ENCODE measurements at places on chromosomes 13 and 19.

GRCh38 chr13:36907266-36907665 is 12.8 kb downstream of the SMAD9 start:
- no peak for DNase-seq

DNA sequence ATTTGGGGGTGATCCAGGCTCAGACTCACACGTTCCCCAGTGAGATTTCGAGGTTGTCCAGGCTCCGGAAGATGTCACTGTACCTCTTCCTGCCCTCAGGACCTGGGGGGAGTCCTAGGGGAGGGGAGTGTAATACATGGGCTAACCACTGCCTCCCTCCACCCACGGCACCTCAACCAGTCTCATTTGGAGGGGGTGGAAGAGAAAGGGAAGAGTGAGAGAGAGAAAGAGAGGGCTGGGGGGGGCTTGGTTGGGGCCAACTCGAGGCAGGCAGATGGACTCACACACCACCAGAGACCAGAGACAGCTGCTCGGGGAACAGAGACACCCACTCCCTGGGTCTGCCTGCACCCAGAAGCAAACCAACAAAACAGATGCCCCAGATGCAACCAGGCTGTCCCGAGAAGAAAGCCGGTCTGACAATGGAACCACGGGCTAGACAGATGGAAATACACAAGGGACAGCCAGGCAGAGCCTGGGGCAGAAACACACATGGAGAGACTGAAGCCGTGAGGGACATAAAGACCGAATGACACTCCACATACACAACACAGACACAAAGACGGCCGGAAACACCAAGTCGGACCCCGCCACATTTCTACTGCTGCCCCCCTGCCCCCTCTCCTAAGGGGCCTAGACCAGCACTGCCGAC is 825 bp downstream of the GMIP start:
- DNase-seq, result no peak

DNA sequence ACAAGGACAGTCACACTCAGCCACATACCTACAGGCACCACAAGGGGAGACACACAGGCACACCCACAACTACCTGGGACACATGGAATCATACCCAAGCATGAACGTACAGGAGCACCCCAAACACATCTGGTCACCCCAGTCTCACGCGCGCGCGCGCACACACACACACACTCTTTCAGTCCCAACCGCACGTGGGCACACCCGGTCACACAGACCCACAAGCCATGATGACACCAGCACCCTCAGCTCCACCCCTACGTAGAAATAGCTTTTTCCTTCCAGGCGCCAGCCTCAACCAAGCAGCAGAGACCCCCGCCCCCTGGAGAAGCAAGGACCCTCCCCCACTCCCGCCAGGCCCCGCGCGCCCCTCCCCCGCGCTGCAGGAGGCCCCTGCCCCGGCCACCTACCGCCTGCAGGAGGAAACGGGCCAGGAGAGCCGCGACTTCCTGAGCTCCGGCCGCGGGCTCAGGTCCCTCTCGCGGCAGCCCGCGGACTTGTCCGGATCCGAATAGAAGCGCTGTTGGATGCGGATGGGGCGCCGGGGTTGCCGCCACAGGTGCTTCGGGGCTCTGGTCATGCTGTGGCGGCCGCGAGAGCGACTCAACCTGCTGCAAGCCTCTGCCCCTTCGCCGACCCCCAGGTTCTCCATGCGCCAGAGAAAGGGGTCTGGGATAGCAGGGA is 6.4 kb upstream of the PDE4C start:
- DNase-seq, result peak; percentile 19

- DNase-seq, result no peak
These were observed 157.8 kb downstream of the TNFSF13B start for GRCh38 chr13:108427355-108427754.

GRCh38 chr19:15251010-15251748 is 18.9 kb upstream of the EPHX3 start:
- DNase-seq, result no peak

DNA sequence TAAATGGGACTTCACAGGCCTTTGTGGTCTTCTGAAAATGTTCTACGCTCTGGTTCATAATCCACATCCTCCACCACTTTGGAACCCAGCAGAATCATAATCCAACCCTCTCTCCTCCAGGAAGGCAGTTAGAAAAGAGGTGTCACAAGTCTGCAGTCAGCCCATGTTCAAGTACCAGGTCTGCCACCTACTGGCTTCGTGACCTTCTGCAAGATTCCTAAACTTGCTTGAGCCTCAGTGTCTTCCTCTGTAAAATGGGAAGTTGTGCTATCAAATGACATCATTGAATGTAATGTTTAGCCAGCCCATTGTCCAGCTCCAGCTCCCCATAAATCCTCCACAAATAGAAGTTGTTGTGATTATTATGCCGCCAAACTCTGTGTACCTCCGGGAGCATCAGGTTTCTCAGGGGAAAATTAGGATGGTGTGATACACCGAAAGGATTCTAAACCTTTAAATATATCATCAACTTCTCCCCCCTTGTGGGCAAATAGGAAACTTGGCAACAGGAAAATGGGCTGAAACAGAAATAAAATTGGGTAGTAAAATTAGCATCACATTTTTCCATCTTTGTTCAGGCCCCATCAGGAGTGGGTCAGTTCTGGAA is 109.7 kb downstream of the NUFIP1 start:
- DNase-seq, result no peak

GRCh38 chr19:33766623-33767022 is 30.0 kb upstream of the KCTD15 start:
- no peak for DNase-seq

DNA sequence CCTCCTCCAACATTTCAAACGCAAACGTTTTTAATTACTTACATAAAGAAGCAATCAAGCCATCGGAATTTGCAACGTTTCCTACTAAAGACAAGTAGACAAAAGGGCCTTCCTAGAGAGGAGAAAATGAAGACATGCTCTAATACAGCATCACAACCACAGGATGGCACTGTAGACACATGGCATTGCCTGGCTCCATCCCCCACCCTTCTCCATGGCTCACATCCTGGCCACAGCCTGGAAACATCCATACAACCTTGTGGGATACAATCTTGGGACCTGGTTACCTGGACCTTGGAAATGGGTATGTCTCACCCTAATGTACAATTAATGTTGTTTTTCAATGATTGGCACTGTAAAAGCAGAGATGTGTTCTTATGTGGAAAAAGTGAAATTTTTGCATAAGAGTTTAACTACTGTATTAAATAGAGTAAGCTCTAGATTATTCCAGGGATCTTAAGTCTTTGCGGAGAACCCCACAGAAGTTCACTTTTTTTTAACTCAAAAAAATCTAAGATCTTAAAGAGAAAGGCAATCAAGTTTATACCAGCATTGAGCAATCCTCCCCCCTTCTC is 21.5 kb downstream of the EBPL start:
- no peak for DNase-seq

- no peak for DNase-seq
These were observed 8.8 kb downstream of the PRR36 start for GRCh38 chr19:7865262-7865911.

DNA sequence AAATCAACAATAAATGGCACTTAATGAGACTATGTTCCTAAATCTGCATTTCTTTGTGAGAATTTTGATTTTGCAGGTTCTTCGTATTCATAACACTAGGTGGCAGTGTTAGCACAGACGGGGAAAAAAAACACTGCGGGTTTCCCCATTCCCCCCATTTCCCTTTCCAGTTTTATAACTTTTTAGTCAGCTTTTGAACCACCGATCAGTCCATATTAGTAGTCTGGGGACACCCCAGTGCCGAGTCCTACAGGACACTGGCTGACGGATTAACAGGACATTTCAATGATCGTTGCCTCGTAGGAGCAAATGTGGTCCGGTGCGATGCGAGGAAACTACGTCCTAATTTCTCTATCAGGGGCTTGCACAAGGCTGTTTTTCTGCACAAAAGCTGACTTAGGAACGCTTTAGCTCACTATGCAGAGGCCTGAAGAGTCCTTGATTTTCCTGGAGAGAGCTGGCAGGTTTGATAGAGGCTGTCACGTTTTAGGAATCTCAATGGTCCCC is 234.3 kb downstream of the LMO7 start:
- peak; percentile 5 for DNase-seq

GRCh38 chr13:30923418-30923817 is 9.0 kb upstream of the TEX26 start:
- DNase-seq, result no peak

- no peak for DNase-seq
These were observed 284.8 kb downstream of the SHISA2 start for GRCh38 chr13:25766991-25767390.

DNA sequence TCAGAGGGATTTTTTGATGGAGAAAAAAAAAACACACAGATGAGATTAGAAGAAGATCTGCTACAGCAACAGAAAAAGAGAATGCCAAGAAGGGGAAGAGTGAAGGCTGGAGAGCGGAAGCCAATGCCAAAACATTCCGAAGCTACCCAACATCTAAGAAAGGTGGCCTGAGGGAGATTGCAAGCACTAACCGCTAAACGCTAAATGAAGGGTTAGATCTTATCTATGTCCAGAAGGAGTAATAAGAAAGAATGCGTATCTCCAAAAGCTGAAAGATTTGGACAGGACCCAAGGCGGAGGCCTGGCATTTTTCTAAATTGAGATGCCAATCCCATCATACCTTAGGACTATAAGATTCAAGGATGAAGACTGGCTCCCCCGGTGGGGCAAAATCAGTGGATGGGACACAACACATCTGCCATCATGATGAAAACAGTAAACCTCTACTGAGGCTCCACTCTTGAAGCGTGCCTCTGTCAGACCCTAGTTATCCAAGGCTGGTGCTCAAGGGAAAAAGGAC is 15.6 kb upstream of the HMGB1 start:
- DNase-seq, result no peak

GRCh38 chr19:9793071-9793591 is 24.6 kb upstream of the ZNF846 start:
- peak; percentile 53 for DNase-seq

- DNase-seq, result no peak
These were observed 26.9 kb upstream of the CYP2A7 start for GRCh38 chr19:40908976-40909375.

DNA sequence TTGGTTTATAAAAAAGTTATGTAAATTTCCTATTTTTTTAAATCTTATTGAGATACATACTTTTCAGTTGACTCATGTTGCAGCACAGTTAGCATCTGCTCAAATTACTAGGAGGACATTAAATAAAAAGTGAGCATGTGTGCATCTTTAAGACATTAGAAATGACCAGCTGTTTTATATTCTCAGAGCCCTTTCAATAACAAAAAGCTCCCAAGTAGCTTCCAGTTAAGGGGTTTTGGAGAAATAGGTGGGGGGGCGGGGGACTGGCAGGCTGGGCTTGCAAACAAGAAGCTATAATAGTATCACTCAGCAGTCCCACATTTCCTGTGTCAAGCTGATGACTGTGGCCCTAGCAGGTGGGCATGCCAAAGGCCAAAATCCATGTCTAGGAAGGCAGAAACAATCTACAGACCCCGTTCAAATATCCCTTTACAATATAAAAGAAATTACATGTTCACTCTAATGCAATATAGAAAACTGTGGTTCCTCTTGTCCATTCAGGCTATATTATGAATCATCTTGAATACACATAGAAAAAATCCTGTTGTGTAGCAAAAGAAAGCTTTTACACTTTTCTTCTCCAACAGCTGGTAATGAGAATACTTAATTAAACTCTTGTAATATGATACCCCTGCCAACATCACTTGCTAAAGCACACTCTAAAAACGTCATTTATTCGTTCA is 1713.2 kb upstream of the SLC10A2 start:
- no peak for DNase-seq

DNA sequence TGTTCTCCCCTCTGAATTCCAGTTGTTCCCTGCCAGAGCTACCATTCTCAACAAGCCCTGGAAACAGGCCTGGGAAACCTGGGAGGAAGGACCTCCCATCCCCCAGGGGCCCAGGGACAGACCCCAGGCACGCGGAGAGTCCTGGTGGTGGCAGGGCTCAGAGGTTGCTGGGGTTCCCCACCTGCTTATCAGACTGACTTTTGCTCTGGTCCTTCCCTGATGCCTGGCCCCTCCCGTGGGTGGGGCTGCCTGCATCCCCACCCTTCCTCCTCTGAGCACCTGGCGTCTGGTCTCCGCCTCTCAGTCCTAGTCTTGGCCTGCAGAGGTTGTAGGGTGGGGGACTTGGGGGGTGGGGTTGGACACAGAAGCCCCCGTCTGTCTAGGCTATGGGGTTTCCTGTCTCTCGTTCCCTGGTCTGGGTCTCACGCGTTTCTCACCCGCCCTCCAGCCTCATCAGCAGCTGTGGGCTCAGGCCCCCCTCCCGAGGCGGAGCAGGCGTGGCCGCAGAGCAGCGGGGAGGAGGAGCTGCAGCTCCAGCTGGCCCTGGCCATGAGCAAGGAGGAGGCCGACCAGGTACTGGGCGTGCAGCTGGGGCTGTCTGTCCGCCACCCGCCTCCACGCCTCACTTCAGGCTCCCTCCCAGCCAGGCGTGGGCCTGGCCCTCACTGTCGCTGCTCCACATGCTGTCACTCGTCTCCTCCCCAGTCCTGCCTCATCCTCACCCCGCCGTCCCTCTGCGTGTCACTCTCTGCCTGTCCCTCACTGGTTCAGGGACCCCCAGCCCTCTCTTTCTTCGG is 13.6 kb downstream of the EPN1 start:
- DNase-seq, result no peak
